ENCODE measurements at places on chromosomes 3 and 15.
A peak's percentile ranks its signal among the peaks of the same experiment; 100 is the strongest.

DNA sequence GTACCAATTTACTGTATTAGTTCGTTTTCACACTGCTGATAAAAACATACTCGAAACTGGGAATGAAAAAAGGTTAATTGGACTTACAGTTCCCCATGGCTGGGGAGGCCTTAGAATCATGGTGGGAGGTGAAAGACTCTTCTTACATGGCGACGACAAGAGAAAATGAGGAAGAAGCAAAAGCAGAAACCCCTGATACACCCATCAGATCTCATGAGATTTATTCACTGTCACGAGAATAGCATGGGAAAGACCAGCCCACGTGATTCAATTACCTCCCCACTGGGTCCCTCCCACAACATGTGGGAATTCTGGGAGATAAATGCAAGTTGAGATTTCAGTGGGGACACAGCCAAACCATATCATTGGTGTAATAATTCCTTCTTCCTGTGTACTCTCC, 69.6 kb downstream of the C3orf20 start:
- DNase-seq: no peak

DNA sequence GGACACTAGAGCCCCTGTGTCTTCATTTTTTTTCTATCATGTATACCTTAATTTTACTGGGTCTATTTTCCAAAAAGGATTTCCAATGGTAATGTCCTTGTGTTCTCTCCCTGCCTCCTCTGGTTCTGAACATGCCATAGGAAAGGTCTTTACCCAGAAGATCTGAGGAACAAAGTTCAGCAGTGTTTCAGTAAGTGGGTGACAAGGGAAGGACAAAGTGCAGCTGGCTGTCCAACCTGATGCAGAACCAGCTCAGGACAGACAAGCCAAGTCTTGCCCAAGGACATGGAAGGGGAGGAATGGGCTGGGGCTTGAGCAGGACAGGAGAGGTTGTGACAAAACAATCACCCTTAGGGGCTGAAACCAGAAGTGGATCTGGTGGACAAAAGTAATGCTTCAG, 61.2 kb upstream of the STRIT1 start:
- DNase-seq: no peak

DNA sequence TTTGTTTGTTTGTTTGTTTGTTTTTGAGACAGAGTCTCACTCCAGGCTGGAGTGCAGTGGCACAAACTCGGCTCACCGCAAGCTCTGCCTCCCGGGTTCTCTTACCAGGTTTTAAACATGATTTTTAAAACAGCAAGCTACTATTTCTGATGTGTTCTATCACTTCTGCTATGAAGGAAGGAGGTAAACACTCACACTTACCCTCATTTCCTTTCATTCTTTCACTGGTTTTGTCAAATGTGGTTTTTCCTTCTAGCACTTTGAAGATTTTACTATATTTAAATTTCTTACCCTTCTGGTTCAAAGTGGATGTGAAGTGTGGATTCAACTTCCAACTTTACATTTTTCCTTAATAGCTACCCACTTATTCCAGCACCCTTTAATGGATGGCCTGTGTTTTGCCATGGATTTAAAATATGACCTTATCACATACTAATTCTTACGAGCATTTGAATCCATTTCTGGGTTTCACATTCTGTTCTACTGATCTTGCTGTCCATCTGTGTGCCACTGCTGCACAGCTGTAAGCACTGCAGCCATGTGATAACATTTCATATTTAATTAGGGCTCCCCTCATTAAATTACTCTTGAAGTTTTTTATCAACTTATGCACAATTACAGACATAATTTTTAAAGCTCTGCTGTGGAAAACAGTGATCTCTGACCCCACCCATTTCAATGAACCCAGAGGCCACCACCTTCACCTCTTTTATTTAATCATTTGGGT, 42.3 kb downstream of the TXNRD3 start:
- no peak for DNase-seq

DNA sequence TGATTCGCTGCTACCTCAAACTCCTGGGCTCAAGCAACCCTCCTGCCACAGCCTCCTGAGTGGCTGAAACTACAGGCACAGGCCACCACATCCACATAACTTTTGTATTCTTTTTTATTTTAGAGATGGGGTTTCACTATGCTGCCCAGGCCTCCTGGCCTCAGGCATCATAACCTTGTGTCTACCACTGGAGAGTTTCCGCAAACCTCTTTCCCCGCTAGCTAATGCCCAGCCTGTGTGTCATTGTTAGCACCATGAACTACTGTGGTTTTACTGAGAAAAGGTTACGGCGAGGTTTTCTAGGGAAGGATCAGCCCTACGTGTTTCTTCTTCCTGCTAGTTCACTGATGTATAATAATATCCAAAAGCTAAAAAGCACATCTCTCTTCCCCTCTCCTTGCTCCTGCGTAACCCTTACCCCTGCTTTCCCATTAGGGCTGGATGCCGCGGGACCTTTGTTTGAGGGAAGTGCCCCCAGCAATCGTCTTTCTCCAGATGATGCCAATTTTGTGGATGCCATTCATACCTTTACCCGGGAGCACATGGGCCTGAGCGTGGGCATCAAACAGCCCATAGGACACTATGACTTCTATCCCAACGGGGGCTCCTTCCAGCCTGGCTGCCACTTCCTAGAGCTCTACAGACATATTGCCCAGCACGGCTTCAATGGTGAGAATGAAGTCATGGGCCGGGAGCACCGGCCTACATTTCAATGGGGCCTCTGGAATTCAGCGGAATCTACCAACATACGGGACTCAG, 113.7 kb downstream of the LIPC start:
- DNase-seq: no peak

GRCh38 chr15:94004697-94005096, 226.7 kb upstream of the MCTP2 start:
- DNase-seq: no peak

- DNase-seq: no peak
Observed at GRCh38 chr15:40844696-40845030, 815 bp downstream of the SPINT1 start.

DNA sequence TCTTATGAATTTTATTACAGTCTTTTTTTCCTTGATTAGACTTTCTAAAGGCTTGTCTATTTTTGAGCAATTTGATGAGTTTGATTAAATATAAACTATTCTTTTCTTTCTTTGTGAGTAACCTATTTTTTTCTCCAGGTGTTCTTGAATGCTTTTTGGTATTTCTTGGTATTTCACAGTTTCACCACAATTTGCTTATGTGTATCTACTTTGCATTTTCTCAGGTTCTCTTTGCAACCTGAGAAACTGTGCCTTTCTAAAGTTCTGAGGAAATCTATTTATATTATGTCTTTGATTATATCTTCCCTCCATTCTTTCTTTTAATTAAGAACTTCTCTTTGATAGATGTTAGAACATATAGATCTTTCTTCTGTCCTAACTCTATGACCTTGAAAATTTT, 117.1 kb upstream of the MLF1 start:
- DNase-seq: no peak

GRCh38 chr15:29822100-29822683, at the start of gene TJP1:
TJP1 (minus strand) TSS chr15:29822468; CDS start chr15:29822028, 440 bp downstream.
- DNase-seq: peak; percentile 77

GRCh38 chr15:31236184-31237042, 90.2 kb upstream of the KLF13 start:
- DNase-seq: peak; percentile 44

DNA sequence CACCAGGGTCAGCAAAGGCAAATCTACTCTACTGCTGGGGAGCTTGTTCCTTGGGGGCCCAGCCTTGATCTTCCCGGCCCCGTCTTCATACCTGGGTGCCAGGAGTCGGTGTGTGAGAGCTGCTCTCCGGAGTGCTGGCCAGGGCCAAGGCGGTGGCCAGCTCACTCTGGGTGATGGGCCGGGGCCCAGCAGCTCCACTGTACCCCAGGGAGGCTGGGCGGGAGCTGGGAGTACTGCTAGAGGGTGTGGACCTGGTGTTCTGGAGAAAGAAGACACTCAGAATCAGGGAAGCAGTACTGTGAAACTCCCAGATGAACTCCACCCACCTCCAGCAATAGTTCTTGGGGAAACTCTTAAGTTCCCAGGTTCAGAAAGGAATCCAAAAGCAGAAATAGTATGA, 11.9 kb downstream of the UBL7 start:
- DNase-seq: no peak

- no peak for DNase-seq
Observed at GRCh38 chr3:136334209-136334608, 84.1 kb downstream of the PCCB start.

GRCh38 chr15:34284937-34285336, 52.6 kb downstream of the SLC12A6 start:
- DNase-seq: no peak

DNA sequence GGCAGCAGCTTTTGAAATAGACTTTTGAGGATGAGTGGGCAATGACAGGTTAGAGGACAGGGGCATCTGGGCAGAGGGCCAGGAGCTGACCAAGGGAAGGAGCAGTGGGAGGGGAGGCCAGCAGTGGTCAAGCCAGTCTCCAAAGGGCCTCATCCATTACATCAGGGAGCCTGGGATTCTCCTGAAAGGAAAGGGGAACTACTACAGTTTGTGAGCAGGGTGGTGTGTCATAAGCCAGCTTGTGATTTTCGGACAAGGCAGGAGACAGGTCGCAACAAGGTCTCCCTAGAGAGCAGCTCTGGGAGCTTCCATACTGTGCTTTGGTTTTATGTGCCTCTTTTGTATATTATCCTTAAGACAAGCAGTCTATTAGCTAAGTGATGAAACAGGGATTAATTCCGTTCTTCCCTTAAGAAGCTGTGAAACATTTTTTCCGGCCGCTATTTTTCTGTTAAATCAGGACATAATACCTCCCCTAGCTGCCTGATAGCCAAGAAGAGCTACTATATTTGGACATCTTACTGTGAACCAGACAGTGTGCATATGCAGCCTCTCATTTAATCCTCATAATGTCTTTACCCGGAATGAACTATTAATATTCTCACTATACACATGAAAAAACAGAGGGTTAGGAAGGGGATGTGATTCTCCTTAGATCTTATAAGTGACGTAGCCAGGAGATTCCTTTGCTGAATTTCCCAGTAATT, 46.4 kb downstream of the C2CD4B start:
- DNase-seq: no peak

- no peak for DNase-seq
Observed at GRCh38 chr3:140770977-140771667, 93.3 kb downstream of the TRIM42 start.

GRCh38 chr3:100900671-100901335, 92.4 kb downstream of the ABI3BP start:
- no peak for DNase-seq

DNA sequence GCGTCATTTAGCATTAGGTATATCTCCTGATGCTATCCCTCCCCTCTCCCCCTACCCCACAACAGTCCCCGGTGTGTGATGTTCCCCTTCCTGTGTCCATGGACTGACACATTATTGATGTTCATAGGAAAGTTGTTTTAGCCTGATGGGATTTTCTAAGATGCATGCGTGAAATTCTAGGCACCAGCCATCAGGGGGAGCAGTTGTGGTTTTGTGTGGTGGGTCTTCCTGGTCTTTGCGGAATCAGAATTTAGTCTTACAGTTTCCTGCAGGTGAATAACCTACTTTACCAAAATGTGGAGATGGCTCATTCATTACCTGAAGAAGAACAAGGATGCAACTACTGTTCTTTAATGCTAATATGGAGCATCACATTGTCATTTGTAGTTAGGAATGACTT, 455.0 kb upstream of the THBS1 start:
- DNase-seq: no peak

DNA sequence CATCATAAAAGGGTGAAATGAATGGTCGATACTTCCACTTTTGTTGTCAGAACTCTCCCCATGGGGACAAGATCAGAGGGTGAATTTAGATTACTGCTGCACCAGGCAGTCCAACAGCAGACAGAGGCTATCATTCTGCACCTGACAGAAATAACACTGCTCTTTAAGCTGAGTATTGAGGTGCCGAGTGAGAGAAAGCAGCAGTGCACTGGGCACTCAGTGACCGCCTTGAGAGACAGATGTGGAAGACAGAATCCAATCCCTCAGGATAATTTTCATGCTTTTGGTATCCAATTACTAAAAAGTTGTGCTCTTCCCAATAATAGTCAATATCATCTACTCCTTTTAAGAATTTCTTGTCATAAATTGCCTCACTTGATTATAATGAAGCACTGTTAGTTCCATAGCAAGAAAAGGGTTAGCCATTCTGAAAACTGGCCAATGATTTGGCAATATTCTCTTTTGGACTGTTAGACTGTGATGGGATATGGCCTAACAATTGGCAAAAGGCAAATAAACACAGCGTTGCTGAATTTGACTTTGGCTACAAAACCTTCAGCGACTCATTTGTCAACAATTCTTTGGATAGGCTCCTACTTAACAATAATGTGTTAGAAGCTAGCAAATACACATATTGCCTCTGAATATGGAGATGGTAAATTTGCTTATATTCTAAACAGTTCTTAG, 5.5 kb downstream of the FGF7 start:
- DNase-seq: no peak

- DNase-seq: peak; percentile 52
Observed at GRCh38 chr15:60935130-60935529, 294.0 kb downstream of the RORA start.

- no peak for DNase-seq
Observed at GRCh38 chr3:148513096-148513543, 184.6 kb upstream of the AGTR1 start.

DNA sequence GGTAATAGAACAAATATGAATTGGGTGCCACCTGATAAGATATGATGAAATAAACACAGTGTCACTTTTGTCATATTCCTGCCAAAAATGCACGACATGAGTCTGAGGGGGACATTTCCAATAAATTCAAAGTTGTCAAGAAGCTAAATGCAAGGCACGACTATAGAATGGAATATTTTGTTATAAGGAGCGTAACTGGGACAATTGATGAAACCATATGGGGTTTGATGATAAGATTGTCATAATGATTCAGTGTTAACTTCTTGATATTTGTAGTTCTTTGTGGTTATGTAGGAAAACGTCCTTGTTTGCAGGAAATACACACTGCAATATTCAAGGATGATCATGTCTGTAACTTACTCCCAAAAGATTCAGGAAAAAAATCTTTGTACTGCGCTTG, 163.3 kb downstream of the MEX3B start:
- no peak for DNase-seq

- DNase-seq: no peak
Observed at GRCh38 chr3:81776643-81777042, 15.2 kb upstream of the GBE1 start.
